ENCODE measurements at places on chromosomes 13 and 19.

DNA sequence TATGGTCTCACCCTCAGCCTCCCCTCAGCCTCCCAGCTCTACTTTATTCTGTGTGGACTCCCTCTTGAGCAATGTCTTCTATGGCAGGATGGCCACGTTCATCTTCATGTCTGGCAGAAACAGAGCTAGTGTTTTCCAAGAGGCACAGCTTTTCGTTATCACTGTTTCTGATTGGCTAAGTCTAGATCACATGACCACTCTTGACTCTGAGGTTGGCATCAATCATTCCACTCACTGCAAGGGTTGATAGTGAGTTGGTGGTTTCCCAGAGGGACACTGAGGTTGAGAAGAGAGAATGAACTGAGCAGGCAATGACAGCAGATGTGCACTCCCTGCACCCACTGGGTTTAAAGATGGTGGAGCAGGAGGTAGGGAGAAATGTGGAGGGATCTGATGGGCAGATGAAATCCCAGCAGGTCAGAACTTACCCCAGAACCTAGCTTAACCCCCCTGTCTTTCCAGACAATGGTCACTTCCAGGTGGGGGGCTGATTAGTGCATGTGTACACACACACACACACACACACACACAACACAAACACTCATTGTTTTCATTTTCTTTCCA is 26.3 kb upstream of the UQCRFS1 start:
- DNase-seq: no peak

DNA sequence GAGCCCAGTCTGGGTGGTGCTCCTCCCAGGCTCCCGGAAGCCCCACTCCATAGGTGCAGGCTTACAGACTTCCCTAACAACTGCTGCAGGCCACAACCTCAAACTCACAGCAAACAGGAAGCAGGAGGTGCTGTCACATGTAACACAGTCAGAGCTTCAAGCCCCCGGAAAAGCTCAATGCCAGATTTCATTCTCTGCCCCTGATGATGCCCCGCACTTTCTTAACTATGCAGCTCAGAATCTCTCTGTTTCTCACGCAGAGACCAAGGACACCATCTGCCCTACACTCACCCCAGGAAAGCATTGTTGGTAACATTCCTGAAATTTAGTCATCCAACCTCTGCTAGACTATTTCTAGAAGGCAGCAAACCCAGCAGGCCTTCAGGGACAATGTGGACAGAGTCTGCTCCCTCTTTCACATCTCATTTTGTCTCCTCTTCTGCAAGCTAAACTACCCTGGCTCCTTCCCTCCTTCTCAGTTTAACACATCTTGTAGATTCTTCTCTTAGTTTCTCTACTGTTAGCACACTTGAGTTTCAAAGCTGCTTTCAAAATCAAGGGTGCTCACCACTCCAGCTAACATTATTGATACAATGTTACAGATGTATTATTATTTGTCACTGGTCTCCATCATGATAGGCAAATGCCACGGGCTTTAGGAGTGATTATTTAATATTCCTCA is 162.5 kb downstream of the KCTD12 start:
- DNase-seq: no peak

- no peak for DNase-seq
These were observed 1260.5 kb upstream of the PCDH9 start for GRCh38 chr13:68490594-68490993.

- DNase-seq: no peak
These were observed 35.3 kb downstream of the FPR3 start for GRCh38 chr19:51830274-51830673.

DNA sequence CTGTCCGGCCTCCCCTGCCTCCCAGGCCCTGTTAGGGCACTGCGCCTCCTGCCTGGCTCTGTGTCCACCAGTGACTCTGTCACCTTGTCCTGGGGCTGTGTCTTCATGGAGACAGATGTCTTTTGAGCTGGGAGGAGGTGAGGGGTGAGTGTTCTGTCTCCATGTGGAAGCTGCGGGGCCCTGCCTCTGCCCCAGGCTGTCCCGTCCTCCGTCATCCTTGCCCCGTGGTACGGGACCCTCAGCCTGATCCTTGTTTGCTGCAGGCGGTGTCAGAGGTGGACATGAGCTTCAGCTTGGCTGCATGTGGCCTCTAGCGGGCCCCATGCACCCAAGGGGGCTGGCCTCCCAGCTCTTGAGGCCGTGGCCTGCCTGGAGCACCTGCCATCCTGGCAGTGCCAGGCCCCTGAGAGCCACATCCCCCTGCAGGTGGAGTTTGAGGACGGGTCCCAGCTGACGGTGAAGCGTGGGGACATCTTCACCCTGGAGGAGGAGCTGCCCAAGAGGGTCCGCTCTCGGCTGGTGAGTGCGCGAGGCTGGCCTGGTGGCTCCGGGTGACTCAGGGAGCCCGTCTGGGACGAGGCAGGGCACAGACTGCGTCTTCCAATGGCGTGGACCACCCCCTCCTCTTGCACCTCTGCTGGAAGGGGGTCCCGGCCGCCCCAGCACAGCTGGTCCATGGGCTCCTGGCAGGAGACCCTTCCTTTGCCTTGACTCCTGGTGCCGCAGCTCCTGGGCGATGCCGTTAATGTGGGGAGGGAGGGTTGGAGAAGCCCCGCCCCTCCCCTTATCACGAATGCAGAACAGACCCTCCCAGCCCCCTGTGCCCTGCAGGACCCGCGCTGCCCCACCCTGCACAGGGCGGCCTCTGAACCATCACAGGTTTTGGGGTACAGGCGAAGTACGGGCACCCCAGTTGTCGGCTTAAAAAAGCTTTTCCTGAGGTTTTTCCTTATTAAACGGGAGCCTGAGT is 181.3 kb downstream of the KDM4B start:
- no peak for DNase-seq

DNA sequence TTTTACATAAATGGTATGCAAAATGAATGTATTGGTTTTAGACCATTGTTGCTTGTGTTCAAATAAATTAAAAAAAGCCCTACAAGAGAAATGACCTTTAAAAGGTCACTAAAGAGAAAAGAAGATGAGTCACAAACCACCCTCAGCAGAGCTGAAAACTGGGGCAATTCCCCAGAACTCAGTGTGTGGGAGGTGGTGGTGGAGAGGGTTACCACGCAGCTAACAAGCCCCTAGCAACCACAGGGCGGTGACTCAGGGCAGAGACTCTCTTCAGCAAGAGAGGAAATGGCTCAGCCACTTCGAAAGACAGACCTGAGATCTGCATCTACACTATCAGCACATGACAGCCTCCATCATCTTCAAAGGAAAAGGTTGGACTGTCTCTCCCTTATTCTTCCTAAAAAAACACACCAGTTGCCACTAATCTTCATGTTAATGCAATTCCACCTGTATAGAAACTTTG is 29.4 kb upstream of the NDFIP2 start:
- DNase-seq: no peak

- DNase-seq: no peak
These were observed 1397.2 kb upstream of the PCDH9 start for GRCh38 chr13:68627379-68627778.

- no peak for DNase-seq
These were observed 27.7 kb downstream of the SBNO2 start for GRCh38 chr19:1146412-1146699.

DNA sequence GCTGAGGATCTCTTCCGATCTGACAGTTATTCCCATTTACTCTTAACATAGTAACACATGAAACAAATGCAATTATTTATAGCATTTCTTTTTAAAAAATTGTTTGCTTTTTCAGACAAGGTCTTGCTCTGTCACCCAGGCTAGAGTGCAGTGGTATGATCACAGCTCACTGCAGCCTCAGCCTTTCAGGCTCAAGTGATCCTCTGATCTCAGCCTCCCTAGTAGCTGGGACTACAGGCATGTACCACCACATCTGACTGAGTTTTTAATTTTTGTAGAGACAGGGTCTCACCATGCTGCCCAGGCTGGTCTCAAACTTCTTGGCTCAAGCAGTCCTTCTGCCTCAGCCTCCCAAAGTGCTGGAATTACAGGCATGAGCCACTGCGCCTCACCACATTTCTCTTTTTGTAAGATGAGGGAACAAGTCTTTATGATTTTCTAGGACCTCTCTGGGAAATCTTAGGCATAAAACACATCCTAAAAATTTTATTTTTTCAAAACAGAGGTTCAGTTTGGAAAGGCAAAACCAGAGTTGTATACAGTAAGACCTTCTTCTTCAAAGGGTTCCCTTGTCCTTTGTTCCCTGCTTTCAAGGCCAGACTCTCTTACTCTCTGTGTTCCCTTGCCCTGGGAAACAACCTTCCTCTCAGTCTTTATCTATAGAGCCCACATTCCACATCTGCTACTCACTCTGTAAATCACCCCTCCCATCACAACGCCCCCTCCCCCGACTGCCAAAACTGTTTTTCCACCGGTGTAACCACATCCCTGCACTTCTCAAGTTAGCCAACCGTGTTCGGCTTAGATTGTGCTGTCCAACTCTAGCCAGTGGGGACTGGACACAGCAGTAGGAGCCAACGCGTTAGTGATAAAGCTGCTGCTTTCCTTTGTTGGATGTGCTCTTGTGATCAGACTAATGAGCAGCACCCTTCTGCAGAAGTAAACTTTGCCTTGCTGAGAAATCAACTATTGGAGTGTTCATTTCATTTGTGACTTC is 56.2 kb downstream of the DHRS12 start:
- DNase-seq: no peak

DNA sequence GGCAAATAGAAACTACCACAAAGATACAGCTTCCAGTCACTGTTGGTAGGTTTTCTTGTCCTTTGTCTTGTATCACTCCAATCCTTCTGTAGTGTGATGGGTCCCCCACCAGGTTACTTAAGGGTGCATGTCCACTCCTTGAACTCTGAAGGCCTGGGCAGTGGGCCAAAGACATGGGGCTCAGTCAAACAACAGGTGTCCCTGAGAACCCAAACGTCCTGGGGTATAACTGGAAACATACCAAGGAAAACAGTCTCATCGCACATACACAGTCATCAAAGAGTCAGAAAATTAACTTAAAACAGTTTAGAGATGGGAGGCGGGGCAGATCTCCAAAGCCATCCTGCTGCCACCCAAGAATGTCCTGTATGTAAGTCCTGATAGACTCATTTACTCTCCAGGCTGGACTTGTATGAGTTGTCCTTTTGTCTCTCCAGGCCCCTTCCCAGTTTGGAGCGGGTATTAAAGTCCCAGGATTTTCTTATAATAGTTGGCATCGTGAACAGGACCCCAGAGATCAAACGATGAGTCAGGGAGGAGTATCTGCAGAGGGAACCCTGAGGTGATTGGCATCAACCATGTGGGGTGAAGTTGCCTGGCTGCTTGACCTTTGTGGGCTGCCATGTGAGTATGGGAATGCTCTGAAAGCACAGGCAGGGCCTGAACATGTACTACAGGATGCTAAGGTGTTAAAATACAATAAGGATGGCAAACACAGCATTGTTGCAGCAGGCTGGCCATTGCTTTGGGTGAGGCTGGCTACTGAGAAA is 613.2 kb upstream of the KLF12 start:
- DNase-seq: no peak

DNA sequence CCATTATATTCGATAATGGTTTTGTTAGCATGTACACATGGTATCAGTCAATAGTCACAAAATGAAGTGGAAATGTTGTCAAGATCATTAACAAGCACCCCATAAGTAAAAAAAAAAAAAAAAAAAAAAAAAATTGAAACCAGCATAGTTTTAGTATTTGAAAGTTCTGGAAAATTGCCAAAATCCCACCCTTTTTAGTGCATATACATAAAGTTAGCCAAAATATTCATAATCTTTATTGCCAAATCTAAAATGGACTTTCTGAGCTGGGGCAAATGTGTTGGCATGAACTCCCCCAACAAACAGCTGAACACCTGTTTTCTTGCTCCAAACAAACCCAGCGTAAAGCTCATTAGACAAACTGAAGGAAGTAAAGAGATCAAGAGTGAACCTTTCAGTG is 73.9 kb downstream of the MZT1 start:
- DNase-seq: no peak

DNA sequence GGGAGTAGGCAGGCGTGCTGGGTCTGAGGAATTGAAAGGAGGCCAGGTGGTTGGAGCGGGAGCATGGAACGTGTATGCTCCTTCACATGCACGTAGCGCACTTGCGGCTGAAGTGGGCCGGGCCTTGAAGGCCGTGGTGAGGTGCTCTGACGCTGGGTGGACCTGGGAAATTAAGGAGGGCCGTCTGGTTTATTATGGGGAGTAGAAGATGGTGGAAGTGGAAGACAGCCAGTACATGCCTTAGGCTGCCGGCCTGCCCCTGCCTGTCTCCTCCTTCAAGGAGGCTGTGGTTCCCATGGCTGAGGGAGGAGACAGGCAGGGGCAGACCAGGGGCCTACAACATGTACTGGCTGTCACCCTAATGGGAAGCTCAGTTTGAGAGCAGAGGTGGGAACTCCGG is 23.9 kb downstream of the GATAD2A start:
- no peak for DNase-seq

DNA sequence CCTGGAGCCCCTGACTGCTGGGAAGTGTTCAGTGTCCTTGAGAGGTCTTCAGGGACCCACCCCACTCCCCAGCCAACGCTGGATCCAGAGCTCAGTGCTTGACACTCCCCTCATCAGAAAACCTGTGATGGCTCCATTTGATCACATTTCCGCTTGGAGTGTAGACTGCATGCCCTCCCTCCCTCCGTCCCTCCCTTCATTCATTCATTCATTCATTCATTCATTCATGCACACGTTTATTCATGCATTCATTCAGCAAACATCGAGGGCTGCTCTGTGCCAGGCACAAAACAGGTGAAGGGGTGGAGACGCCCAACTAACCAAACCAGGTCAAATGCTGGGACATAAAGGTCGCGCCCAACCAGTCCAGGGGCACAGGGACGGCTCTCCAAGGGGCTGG is 13.7 kb downstream of the PGLS start:
- DNase-seq: no peak

GRCh38 chr13:92843549-92843948 is 383.1 kb upstream of the GPC6 start:
- DNase-seq: no peak

DNA sequence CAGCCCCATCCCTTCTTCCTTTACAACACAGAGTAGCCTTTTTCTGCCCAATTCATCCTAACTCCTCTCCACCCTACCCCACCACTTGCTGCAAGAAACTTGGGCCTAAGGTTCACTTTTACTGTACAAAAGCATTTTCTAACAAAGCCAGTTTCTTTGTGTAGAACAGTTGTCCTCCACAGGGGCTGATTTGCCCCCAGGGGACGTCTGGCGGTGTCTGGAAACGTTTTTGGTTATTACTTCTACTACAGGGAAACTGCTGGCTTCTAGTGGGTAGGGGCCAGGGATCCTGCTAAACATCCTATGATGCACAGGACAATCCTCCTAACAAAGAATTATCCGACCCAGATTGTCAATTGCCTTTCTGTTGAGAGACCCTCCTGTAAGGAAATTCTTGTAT is 7.3 kb upstream of the LMO7 start:
- no peak for DNase-seq

DNA sequence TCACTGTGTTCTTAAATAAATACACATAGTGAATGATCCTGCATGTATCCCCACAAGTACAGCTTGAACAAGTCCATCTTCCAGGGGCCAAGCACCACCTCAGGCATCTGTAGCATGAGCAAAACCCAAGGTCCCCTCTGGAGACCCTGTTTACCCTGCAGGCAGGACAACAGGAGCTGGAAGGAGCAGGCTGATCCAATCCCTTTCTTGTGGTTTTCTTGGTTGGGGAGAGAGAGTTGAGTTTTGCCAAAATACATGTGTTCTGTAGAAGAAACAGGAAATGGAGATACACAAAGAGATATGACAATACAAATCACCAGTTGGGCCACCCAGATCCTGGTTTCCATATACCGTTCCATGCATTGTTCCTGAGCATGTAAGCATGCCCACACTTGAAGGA is 92.8 kb downstream of the SHISA2 start:
- DNase-seq: no peak

Measured in posterior cingulate gyrus (tissue), 11 donors.